Progenitor cell of endocrine pancreas (in vitro differentiated cells): ENCODE measurements at places on chromosomes 1 and 21. TPM values are rescaled to one million over a fixed set of nuclear protein-coding genes. Genes with fewer than 3 reads are reported as not detected.

SPRR3 gene
- not detected in 2 replicates for total RNA-seq

C1orf210 gene
- 31.4 and 34.3 TPM in 2 replicates for total RNA-seq

ELAPOR1 gene
- 10.6 and 14.6 TPM in 2 replicates for total RNA-seq

SLAMF7 gene
- not detected in 2 replicates for total RNA-seq

GRCh38 chr21:40029888-40030287, 162.7 kb downstream of the PCP4 start:
- DNase-seq = no peak
- H3K4me1 ChIP-seq = peaks cover 3% of the 10 kb centered on the region
- H3K4me3 ChIP-seq = no peak overlapping the region
- H3K27ac ChIP-seq = no peak overlapping the region

- peaks cover 5% of the 10 kb centered on the region for H3K4me1 ChIP-seq
- no peak for DNase-seq
- H3K4me3 ChIP-seq = no peak overlapping the region
- no peak overlapping the region for H3K27ac ChIP-seq
- H3K27me3 ChIP-seq = no peaks in the 10 kb centered on the region
Measured at GRCh38 chr1:197683280-197683679, 92.0 kb downstream of the DENND1B start.

- no peaks in the 10 kb centered on the region for H3K36me3 ChIP-seq
- DNase-seq = no peak
- no peak overlapping the region for H3K4me3 ChIP-seq
- peaks cover 66% of the 10 kb centered on the region for H3K27me3 ChIP-seq
Measured at GRCh38 chr1:53729456-53730223, 9.3 kb downstream of the GLIS1 start.

DNA sequence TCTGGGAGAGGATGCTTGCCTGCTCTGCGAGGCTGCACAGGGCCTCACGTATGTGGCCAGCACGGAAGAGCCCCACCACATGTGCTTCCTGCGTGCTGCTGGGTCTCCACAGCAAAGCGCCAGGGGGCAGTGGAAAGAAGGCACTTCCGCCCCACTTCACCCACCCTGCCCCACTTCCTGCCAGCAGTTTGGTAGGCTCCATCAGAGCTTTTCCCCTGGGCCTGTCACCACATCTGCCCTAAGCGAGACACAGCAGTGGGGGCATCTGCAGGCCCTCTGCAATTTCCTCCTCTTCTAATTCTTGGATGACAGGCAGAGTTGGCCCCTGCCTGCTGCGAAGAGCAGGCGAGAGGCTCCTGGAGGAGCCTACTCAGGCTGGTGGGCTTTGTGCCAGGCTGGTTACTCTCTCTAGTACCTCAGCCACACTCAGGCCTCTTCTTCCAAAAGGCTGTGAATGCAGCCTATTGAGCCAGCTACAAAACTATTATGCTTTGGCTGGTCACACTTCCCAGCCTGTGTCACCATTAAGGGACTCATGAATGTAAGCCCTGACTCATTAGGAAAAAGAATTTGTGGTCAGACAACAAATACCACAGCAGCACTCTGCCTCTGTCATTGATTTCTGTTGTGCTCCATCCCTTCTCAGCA, 25.0 kb downstream of the CD244 start:
- no peak overlapping the region for H3K4me3 ChIP-seq
- H3K36me3 ChIP-seq = no peaks in the 10 kb centered on the region
- H3K27me3 ChIP-seq = no peaks in the 10 kb centered on the region
- DNase-seq = no peak
- no peak overlapping the region for H3K27ac ChIP-seq

DNA sequence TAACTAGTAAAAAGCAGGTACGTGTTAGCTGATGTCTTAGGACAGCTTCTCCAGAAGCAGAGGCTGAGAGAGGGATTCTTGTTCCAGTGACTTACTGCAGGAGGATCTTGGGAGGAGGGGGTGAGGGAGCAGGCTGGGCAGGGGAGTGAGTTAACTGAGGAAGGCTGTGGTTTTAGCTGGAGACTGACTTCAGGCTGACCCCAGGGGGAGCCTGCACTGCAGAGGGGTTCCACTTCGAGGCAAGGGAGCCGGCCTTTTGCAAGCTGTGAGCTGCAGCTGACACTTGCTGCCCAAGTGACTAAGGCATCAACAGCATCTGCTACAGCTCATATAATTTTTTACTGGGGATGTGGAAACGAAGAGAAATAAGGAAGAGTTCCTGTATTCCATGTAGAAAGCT, 50.4 kb upstream of the SOD1 start:
- H3K36me3 ChIP-seq = no peaks in the 10 kb centered on the region
- H3K4me3 ChIP-seq = no peak overlapping the region
- DNase-seq = no peak
- H3K27ac ChIP-seq = peak overlapping the region; percentile 63
- H3K27me3 ChIP-seq = peaks cover 3% of the 10 kb centered on the region
- no peaks in the 10 kb centered on the region for H3K4me1 ChIP-seq

GRCh38 chr1:58823481-58824010, 39.7 kb upstream of the JUN start:
- peaks cover 8% of the 10 kb centered on the region for H3K27me3 ChIP-seq
- DNase-seq = no peak
- no peak overlapping the region for H3K27ac ChIP-seq
- peaks cover 1% of the 10 kb centered on the region for H3K4me1 ChIP-seq
- no peak overlapping the region for H3K4me3 ChIP-seq

DNA sequence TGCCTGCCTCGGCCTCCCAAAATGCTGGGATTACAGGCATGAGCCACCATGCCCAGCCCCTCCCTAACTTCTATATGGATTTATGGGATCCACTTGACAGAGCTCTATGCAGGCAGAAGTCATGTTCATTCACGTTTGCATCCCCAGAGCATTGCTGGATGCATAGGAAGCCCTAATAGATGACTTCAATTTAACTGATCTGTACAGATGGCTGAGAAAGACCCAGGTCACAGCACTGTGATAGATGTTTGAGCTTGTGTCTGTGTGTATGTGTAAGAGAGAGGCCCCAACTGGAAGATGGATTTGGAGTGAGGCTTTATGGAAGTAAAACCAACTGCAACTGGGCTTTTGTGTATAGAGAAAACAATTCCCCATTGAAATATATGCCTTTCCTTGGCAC, 30.9 kb upstream of the PLXNA2 start:
- no peaks in the 10 kb centered on the region for H3K36me3 ChIP-seq
- peaks cover 19% of the 10 kb centered on the region for H3K27me3 ChIP-seq
- no peak overlapping the region for H3K4me3 ChIP-seq
- DNase-seq = no peak
- H3K4me1 ChIP-seq = peaks cover 11% of the 10 kb centered on the region
- no peak overlapping the region for H3K27ac ChIP-seq

GRCh38 chr1:28518000-28518744, 12.3 kb downstream of the RCC1 start:
- peak overlapping the region; percentile 90 for H3K4me3 ChIP-seq
- H3K36me3 ChIP-seq = peaks cover 10% of the 10 kb centered on the region
- DNase-seq = peak; percentile 91
- H3K4me1 ChIP-seq = peaks cover 27% of the 10 kb centered on the region
- no peaks in the 10 kb centered on the region for H3K27me3 ChIP-seq
- H3K27ac ChIP-seq = peak overlapping the region; percentile 96

DNA sequence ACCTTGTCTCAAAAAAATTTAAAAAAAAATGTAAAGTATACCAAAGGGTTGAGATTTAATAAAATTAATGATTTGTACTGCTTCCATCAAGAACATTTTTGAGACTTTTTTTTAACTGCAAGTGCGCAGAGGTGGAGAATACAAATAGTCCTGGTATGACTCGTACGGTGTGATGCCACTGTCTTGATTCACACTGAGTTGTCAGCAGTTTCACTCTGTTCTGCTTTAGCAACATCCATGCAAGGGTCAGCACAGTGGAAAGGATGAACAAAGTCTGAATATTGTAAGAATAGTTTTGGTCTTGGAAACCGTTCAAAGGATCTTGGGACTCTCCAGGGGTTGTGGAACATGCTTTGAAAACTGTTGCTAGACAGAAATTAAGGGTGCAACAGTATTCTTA, 40.2 kb downstream of the EXO1 start:
- H3K27ac ChIP-seq = no peak overlapping the region
- H3K4me1 ChIP-seq = no peaks in the 10 kb centered on the region
- DNase-seq = no peak
- no peaks in the 10 kb centered on the region for H3K27me3 ChIP-seq

DNA sequence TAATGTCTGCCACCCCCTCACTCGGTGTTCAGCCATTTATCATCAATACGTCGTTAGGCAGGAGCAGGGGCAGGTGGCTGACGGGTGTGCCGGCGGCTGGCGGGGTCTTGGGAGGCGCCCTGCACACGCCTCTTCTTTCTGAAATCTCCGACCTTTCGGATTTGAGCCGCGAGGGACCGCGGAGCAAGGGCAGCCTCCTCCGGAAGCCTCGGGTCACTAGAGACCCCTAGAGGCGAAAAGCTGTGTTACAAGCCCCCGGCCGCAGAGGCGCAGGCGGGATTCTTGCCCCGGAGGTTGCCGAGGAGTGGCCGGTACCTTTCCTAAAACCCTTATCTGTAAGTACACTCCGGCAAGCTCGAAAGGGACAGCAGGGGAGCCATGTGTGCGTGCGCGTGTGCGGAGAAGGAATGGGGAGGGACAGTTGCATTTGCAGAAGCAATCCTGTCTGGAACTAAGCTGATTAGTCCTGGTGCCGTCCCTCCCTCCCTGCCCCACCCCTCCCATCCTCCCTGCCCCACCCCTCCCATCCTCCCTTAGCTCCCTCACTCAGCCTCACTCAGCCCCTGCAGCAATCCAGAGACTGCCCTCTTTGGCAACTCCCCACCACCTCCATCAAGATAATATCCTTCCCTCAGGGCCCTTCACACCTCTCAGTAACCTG, 11.0 kb downstream of the BRINP2 start:
- H3K27ac ChIP-seq = no peak overlapping the region
- H3K4me3 ChIP-seq = peak overlapping the region; percentile 40
- peaks cover 73% of the 10 kb centered on the region for H3K27me3 ChIP-seq
- H3K36me3 ChIP-seq = no peaks in the 10 kb centered on the region
- peak; percentile 71 for DNase-seq

DNA sequence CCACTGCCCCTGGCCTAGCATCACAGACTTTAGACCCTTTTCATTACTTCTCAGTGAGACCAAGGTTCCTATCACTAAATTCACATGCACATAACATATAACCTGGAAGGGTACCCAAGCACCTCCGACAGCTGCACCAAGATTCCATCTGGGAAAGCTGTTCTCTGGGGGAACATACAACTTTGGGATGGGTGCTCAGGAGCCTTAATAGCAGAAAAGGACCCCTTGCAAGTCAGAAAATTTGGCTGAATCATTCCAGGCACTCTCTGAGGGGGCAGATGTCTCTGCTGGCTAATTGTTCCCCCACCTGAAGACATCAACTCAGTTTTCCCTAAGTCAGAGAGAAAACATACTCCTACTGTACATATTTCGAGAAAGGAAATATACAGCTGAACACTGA, 41.3 kb upstream of the PSEN2 start:
- H3K4me1 ChIP-seq = peaks cover 8% of the 10 kb centered on the region
- peaks cover 5% of the 10 kb centered on the region for H3K27me3 ChIP-seq
- no peak for DNase-seq
- H3K36me3 ChIP-seq = no peaks in the 10 kb centered on the region

- H3K27ac ChIP-seq = no peak overlapping the region
- H3K27me3 ChIP-seq = no peaks in the 10 kb centered on the region
- H3K36me3 ChIP-seq = peaks cover 5% of the 10 kb centered on the region
- no peak overlapping the region for H3K4me3 ChIP-seq
- H3K4me1 ChIP-seq = peaks cover 24% of the 10 kb centered on the region
Measured at GRCh38 chr1:178871551-178872320, 859 bp upstream of the ANGPTL1 start.

DNA sequence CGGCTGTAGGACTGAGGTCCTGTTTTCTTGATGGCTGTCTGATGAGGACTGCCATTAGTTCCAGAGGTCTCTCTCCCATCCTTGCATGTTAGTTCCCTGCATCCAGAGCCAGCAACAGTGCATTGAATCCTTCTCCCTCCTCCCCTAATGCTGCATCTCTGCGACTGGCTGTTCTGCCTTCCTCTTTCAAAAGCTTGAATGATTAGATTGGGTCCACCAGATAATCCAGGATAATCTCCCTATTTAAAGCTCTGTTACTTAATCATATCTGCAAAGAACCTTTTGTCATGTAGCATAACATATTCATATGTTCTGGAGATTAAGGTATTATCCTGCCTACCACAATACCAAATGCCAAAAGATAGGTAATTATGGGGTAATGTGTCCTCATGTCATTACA, 377.5 kb downstream of the GPATCH2 start:
- no peak for DNase-seq
- peaks cover 49% of the 10 kb centered on the region for H3K27me3 ChIP-seq
- no peak overlapping the region for H3K4me3 ChIP-seq
- H3K27ac ChIP-seq = no peak overlapping the region
- no peaks in the 10 kb centered on the region for H3K4me1 ChIP-seq

- peaks cover 7% of the 10 kb centered on the region for H3K27me3 ChIP-seq
- no peak overlapping the region for H3K27ac ChIP-seq
- DNase-seq = no peak
- no peaks in the 10 kb centered on the region for H3K36me3 ChIP-seq
Measured at GRCh38 chr21:46620846-46621245, 14.6 kb upstream of the PRMT2 start.

DNA sequence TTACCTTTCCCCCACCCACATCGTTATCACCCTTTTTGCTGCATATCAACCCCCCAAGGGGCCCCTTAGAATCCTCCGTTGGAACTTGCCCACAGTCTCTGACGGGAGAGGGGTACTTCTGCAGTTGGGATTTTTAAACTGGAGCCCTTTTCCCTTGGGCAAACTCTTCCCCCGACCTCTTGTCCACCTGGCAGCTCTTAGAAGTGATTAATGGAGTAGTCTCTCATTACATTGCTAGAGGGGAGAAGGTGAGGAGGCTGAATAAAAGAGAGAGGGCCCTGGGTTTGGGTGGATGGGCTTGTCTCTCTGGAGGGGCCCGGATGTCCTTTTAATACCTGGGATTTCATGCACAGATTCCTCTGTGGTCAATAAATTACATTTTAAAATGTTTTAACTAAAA, 27.2 kb upstream of the TSPAN2 start:
- no peak overlapping the region for H3K27ac ChIP-seq
- no peak overlapping the region for H3K4me3 ChIP-seq
- no peak for DNase-seq
- H3K27me3 ChIP-seq = no peaks in the 10 kb centered on the region
- peaks cover 2% of the 10 kb centered on the region for H3K4me1 ChIP-seq
- peaks cover 6% of the 10 kb centered on the region for H3K36me3 ChIP-seq
